ENCODE measurements at places on chromosomes 2 and 18.

- H3K27ac ChIP-seq, result no peak overlapping the region
- H3K4me3 ChIP-seq, result no peak overlapping the region
- no peaks in the 10 kb centered on the region for H3K36me3 ChIP-seq
- no peaks in the 10 kb centered on the region for H3K4me1 ChIP-seq
- no peak for DNase-seq
- H3K27me3 ChIP-seq, result no peaks in the 10 kb centered on the region
Measured at GRCh38 chr2:59804732-59805131, 748.7 kb downstream of the BCL11A start.

GRCh38 chr2:49715597-49715996 lies 561.3 kb upstream of the FSHR start:
- DNase-seq, result no peak
- no peak overlapping the region for H3K4me3 ChIP-seq
- H3K4me1 ChIP-seq, result no peaks in the 10 kb centered on the region
- no peaks in the 10 kb centered on the region for H3K36me3 ChIP-seq
- no peaks in the 10 kb centered on the region for H3K27me3 ChIP-seq
- no peak overlapping the region for H3K27ac ChIP-seq

GRCh38 chr2:203982276-203982675 lies 45.7 kb downstream of the ICOS start:
- H3K4me3 ChIP-seq, result no peak overlapping the region
- H3K36me3 ChIP-seq, result no peaks in the 10 kb centered on the region
- H3K27me3 ChIP-seq, result no peaks in the 10 kb centered on the region
- no peaks in the 10 kb centered on the region for H3K4me1 ChIP-seq

- H3K4me3 ChIP-seq, result no peak overlapping the region
- DNase-seq, result no peak
- no peaks in the 10 kb centered on the region for H3K4me1 ChIP-seq
- H3K36me3 ChIP-seq, result no peaks in the 10 kb centered on the region
- H3K27me3 ChIP-seq, result no peaks in the 10 kb centered on the region
- H3K27ac ChIP-seq, result no peak overlapping the region
Measured at GRCh38 chr2:47551800-47552525, 149.0 kb downstream of the MSH2 start.

DNA sequence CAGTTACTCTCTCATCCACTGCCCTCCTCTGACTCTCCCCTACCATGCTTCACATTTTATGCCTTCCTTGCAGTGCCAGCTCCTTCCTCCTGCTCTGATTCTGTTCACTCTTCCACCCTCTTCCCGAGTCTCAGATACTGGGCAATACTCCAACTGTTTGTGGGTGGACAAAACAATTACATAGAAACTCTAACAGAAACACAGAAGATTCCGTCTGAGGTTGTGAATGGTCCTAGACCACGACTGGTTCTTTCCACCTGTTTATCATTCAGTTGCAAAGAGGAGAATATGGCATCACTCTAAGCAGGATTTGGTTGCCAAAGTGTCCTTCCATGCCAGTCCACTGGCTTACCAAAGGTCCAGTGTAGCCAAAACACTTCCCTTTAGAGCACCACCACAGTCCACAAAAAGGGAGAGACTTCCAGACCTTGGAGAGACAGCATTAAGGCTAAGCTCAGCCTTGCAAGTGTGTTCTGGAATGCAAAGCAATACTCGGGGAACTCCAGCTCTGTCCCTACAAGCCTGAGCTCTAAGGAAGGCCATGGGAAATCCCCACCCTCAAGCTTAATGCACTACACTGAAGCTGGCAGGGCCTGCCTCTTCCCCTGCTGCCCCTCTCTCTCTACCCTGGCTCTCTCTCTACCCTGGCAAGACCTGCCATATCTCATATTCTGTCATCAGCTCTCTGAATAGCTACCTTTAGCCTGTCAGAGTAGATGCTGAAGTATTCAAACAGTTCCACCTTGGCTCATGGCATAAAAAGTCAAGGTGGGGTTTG lies 33.6 kb upstream of the RND3 start:
- no peaks in the 10 kb centered on the region for H3K27me3 ChIP-seq
- DNase-seq, result no peak
- H3K27ac ChIP-seq, result peak overlapping the region; percentile 71

- no peaks in the 10 kb centered on the region for H3K4me1 ChIP-seq
- no peak overlapping the region for H3K27ac ChIP-seq
- H3K27me3 ChIP-seq, result no peaks in the 10 kb centered on the region
- no peak for DNase-seq
Measured at GRCh38 chr2:27871802-27872201, 18.4 kb downstream of the RBKS start.

- H3K27ac ChIP-seq, result no peak overlapping the region
- no peak overlapping the region for H3K4me3 ChIP-seq
- peaks cover 32% of the 10 kb centered on the region for H3K27me3 ChIP-seq
- no peak for DNase-seq
- H3K36me3 ChIP-seq, result no peaks in the 10 kb centered on the region
Measured at GRCh38 chr2:241551998-241552737, 6.4 kb upstream of the BOK start.

GRCh38 chr2:109614715-109615636 lies 812 bp downstream of the SOWAHC start:
- peak overlapping the region; percentile 81 for H3K4me3 ChIP-seq
- H3K4me1 ChIP-seq, result peaks cover 80% of the 10 kb centered on the region
- no peak for DNase-seq
- no peaks in the 10 kb centered on the region for H3K27me3 ChIP-seq
- H3K27ac ChIP-seq, result peak overlapping the region; percentile 100
- H3K36me3 ChIP-seq, result no peaks in the 10 kb centered on the region

DNA sequence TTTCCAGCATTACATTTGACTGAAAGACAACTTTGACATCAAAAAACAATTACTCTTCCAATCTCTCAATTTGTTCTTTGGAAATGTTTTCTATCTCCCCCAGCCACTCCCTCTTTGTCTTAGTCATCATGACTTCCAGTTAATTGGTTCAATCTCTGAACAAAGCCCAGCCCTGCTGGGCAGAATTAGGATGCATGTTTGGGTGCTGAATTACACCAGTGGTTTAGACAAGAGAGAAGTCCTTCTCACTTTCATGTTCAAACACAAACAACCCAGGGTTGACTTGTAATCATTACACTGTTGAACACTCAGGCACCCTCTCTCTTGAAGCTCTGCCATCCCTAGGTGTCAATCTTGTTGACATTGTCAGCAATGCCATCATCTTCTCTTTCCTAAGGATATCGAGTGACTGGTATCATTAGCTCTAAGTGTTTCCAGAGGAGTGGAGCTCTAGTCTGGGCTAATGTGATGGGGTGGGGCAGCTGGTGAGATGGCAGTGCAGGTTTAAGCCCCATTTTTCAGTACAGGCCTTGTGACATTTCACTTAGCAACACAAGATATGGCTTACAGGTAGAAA lies 90.8 kb upstream of the MEIS1 start:
- DNase-seq, result no peak
- no peaks in the 10 kb centered on the region for H3K36me3 ChIP-seq
- no peaks in the 10 kb centered on the region for H3K27me3 ChIP-seq
- peaks cover 72% of the 10 kb centered on the region for H3K4me1 ChIP-seq

GRCh38 chr18:28650860-28651259 lies 473.9 kb upstream of the CDH2 start:
- no peaks in the 10 kb centered on the region for H3K27me3 ChIP-seq
- H3K4me1 ChIP-seq, result no peaks in the 10 kb centered on the region

GRCh38 chr2:235661952-235662351 lies 168.1 kb downstream of the AGAP1 start:
- no peak overlapping the region for H3K27ac ChIP-seq
- no peak overlapping the region for H3K4me3 ChIP-seq
- no peaks in the 10 kb centered on the region for H3K36me3 ChIP-seq
- DNase-seq, result no peak

DNA sequence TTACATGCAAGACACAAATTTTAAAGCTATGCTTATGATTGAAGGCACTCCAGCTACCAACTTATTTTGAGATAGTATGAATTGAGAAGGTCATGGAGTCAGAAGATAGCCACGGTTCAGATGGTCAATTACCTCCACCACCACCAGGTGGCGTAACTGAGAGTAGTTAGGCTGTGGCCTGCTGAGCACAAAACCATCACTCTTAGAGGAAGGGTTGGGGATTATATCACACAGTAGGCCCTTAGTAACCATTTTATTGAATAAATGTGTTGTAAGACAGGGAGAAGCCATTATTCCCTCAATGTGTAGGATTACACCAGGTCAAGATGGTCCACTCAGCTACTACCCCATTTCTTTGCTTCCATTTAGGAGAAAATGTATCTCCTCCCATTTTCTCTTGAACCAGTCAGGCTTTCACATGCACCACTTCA lies 18.8 kb downstream of the KLHL41 start:
- no peaks in the 10 kb centered on the region for H3K4me1 ChIP-seq
- DNase-seq, result no peak
- H3K27ac ChIP-seq, result no peak overlapping the region
- no peak overlapping the region for H3K4me3 ChIP-seq

- no peaks in the 10 kb centered on the region for H3K4me1 ChIP-seq
- H3K4me3 ChIP-seq, result no peak overlapping the region
- DNase-seq, result no peak
- no peaks in the 10 kb centered on the region for H3K27me3 ChIP-seq
- peaks cover 60% of the 10 kb centered on the region for H3K36me3 ChIP-seq
Measured at GRCh38 chr18:183769-184168, 25.4 kb downstream of the USP14 start.

DNA sequence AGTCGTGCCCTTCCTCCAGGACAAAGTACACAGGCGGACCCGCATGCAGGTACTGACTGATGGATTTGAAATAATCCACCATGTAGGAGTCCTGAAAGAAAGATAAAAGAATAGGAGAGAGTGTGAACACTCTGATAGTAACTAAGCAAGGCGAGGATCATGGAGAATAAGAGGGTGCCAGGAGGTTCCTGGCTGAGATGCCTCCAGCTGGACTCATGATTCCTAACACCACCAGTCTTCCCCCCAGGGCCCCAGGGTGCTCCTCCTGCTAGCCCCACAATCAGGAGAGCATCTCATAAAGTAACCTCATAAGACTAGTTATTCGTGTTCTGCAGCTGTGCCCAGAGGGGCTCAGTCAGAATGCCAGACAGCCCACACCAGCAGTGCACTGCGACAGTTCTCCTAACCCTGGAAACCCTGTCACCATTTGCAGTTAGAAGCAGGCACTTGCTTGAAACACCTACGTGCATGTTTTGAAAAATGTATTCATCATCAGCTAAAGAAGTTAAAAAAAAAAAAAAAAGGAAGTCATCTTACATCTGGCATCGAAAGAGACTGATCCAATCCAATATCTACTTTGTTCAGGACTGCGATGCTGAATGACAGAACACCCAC lies 36.7 kb downstream of the RMC1 start:
- no peaks in the 10 kb centered on the region for H3K27me3 ChIP-seq
- H3K27ac ChIP-seq, result no peak overlapping the region
- H3K4me1 ChIP-seq, result no peaks in the 10 kb centered on the region
- no peak for DNase-seq

DNA sequence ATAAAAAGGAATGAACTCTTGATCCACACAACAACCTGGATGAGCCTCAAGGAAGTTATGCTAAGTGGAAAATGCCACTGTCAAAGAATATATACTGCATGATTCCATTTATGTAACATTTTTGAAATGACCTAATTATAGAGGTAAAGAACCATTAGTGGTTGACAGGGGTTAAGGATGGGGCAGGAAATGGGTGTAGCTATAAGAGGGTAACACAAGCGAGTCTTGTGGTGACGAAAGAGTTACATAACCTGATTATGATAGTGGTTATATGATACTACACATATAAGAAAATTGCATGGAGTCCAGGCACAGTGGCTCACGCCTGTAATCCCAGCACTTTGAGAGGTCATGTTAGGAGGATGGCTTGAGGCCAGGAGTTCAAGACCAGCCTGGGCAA lies 346.6 kb upstream of the PKDCC start:
- H3K36me3 ChIP-seq, result no peaks in the 10 kb centered on the region
- no peak for DNase-seq
- no peaks in the 10 kb centered on the region for H3K27me3 ChIP-seq
- H3K4me3 ChIP-seq, result no peak overlapping the region

DNA sequence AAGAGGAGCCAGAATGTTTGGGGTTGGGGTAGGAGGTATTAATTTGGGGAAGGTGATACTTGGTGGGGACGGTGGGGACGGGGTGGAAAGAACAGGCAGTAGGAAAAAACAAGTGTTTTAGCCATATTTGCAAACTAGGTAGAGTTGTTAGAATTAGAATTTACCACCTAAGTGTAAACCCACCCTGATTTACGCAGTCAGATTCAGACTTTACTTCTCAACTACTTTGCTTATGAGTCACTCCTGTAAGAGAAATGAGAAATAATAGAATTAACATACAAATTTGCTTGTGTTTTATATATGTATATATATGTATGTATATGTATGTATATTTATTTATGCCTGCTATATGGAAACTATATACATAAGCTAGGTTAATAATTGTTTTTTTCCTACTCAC lies 1168.2 kb upstream of the ZEB2 start:
- no peak overlapping the region for H3K27ac ChIP-seq
- no peaks in the 10 kb centered on the region for H3K36me3 ChIP-seq
- H3K4me3 ChIP-seq, result no peak overlapping the region
- DNase-seq, result no peak
- H3K4me1 ChIP-seq, result peaks cover 4% of the 10 kb centered on the region
